ENCODE measurements at places on chromosomes 12 and 14. TPM values are rescaled to one million over a fixed set of nuclear protein-coding genes. Genes with fewer than 3 reads are reported as not detected.

DNA sequence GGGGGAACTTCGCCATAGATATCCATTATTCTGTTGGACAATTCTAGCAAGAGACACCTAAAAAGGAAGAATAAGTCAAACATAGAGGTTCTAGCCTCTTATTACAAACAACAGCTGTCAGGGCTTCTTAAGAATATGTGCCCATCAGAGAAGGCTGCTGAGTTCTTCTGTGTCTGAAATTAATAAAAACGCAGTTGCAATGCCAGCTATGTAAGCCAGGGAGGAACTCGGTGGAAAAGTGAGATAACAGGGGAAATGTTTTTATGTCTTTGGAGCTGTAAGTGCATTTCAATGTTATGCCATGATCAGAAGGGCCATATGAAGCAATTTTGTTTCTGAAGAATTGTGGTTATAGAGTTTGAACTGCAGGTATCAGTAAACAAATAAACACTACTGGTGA lies 95.0 kb downstream of the SYT1 start:
- H3K4me3 ChIP-seq: no peak overlapping the region
- H3K27me3 ChIP-seq: no peaks in the 10 kb centered on the region
- no peaks in the 10 kb centered on the region for H3K36me3 ChIP-seq
- no peak for DNase-seq
- H3K27ac ChIP-seq: no peak overlapping the region

GRCh38 chr14:104523546-104523935 lies 56.0 kb upstream of the C14orf180 start:
- no peaks in the 10 kb centered on the region for H3K4me1 ChIP-seq
- no peaks in the 10 kb centered on the region for H3K27me3 ChIP-seq
- DNase-seq: peak; percentile 54
- H3K27ac ChIP-seq: no peak overlapping the region

- H3K4me1 ChIP-seq: peaks cover 9% of the 10 kb centered on the region
- H3K36me3 ChIP-seq: peaks cover 19% of the 10 kb centered on the region
- no peak overlapping the region for H3K27ac ChIP-seq
- no peak overlapping the region for H3K4me3 ChIP-seq
- no peaks in the 10 kb centered on the region for H3K27me3 ChIP-seq
Observed at GRCh38 chr14:92665661-92666110, 82.7 kb downstream of the LGMN start.

The RIMBP2 gene
- total RNA-seq: not detected

DNA sequence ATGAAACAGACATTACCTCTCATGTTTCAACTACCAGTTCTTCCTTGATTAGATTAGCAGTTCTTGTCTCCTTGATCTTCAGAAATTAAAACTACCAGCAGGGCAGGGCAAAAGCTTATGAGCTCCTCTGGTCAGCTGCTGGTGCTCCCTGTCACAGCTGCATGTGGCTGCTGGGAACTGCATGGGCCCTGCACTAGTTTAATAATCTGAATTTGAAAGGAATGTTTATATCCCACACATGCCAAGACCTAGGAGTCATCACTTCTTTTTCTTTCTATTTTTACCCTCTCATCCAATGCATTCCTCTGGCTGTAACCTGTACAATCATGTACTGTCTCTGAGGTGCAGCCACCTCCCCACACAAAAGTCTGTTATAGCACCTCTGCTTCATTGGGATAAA lies 73.9 kb downstream of the ARMH4 start:
- H3K4me1 ChIP-seq: peaks cover 32% of the 10 kb centered on the region
- no peak for DNase-seq
- H3K27ac ChIP-seq: peak overlapping the region; percentile 44
- no peak overlapping the region for H3K4me3 ChIP-seq
- no peaks in the 10 kb centered on the region for H3K36me3 ChIP-seq
